ENCODE measurements at places on chromosomes 5 and 9.

DNA sequence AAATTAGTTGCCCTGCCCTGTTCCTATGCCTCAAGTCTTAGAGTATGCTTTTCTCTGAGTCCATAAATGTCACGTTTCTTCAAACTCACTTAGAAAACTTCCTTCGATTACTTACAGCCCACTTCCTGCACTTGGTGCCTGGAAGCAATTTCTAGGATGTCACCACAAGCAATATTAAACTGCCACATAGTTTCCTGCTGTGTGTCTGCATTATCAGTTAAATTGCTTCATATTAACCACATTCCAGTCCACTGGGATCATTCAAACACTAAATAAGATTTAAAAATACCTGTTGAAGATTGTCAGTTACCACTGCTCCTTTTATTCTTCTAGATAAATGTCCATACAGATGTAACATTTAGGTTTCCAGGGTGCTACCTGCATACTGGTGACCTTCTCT, 4.1 kb downstream of the DENND1A start:
- DNase-seq, result no peak

DNA sequence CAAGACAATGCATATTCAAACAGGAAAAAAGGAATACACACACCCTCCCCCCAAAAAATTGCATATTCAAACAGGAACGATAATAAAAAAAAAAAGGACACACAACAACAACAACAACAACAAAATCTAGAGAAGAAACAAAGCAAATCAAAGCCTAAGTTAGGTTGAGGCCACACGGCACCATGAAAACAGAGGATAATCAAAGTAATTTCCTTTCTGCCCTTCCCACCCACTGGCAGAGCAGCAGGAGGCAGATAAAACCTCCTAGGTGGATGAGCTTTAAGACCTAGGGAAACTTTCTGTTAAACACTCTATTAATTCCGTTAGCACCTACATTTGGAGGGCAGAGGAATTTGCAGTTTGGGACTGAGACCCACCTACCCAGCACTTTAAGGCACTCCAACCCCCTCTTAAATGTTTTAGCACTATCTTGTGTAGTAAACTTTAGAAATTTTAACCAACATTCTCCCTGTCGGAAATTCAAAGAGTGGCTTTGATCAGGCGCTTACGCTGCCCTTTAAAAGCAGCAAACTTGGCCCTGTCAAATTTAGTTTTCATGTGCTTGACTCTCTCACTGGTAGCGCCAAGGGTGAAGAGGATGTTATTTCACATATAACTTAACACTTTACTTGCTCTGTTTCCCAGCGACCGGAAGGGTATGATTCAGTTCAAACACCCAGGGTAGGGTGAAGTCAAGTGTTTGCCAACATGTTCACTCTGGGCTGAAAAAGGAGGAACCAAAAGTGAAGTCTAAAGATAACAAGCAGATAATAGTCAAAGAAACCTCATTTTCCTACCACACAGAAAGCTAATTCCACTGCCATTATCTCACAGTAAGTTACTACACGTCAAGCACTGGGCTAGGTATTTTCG, 9.2 kb downstream of the ENC1 start:
- DNase-seq, result peak; percentile 25

DNA sequence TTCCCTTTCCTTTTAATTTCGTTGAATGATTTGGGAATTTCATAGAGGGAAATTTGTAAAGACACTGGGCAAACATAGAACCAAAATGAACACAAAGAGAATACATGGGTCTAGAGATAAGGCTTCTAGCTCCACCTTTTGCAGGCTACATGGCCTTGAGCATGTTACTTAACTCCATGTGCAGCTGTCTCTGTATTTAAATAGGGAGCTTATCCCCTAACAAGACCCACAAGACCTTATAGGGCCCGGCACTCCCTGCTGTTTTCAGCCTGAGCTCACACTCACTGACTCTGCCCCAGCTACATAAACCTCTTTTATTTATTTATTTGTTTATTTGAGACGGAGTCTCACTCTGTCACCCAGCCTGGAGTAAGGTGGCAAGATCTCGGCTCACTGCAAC, 30.6 kb upstream of the TLE1 start:
- no peak for DNase-seq

DNA sequence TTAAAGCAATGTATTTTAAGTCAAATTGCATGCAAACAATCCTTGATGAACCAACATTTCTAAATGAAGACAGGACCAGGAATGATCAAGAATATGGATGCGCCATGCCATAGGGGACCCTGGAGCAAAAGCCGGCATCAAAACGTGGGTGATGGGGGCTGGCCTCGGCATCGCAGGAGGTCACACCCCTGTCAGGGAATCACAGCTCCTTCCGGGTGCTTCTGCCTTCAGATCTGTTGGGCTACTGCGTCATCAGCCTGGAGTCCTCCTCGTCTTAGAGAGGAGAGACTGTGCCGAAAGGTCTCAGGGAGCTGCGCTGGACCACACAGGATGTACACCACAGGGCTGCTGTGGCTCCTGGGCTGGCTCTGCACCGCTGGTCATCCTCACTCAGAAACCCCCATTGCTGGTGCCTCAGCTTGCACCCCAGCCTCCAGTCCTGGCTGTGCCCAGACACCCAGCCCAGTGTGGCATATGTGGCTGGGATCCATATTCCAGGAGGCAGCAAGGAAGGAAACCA, 152.9 kb upstream of the PPP1R26 start:
- no peak for DNase-seq

GRCh38 chr5:54186912-54187445, 123.4 kb downstream of the ARL15 start:
- DNase-seq, result no peak

GRCh38 chr9:135281791-135282737, 194.6 kb downstream of the OLFM1 start:
- DNase-seq, result no peak

- DNase-seq, result no peak
Observed at GRCh38 chr5:135714126-135714894, 120.2 kb upstream of the SLC25A48 start.

GRCh38 chr5:146744068-146744745, 134.3 kb downstream of the PPP2R2B start:
- DNase-seq, result no peak

DNA sequence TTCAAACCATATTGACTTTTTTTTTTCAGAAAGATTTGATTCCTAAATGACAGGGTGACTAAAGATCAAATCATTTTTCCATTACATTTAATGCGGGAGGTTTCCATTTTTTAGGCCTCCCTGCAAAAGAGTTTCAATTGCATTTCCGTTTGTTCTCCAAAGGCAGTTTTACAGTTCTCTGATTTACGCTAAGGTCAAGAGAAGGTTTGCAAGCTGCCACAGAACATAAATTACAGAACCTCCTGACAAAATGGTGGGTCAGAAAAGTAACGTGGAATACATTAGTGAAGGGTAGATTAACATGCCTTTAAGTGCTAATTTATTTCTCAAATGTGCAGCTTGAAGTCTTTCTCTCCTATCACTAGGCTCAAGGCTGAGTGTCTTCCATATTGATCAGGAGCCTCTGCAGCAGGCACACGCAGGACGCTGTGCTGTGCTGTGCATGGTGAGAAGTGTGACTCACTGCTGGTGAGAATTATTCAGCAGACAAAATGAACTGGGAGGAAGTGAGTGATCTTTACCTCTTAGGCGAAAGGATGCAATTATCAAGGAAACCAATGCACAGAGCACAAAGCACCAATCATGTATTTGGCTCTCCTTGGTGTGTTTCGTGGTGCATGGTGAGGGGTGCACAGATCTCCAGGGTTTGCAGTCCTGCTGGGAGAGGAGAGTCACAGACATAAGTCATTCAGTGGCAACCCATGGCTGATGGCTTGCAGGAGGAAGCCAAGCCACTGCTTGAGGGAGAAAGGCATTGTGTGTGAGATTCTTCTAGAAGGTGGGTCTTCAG, 136.3 kb downstream of the TENT4A start:
- DNase-seq, result no peak

DNA sequence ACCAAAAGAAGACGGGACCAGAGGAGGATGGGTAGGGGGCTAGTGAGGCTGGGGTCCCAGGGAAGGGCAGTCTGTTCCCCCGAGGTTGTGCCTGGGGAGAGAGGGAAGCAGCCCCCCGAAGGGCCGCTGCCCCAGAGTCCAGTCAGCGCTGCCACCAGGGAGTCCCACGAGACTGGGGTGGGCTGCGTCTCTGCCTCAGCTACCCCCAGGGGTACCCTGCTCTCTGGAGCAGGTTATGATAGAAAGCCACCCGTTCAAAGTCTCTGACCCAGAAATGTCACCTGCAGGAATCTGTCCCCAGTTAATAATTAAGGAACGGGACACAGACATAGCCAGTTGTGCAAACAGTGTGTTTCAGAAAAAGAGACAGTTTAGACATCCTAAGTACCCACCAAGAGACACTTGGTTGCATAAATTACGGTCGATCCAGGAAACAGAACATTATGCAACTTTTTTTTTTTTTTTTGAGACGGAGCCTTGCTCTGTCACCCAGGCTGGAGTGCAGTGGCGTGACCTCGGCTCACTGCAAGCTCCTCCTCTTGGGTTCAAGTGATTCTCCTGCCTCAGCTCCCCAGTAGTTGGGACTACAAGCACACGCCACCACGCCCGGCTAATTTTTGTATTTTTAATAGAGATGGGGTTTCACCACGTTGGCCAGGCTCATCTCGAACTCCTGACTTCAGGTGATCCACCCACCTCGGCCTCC, 10.7 kb upstream of the AGPAT2 start:
- DNase-seq, result no peak

GRCh38 chr5:171207256-171207847, 101.7 kb upstream of the TLX3 start:
- no peak for DNase-seq

- no peak for DNase-seq
Observed at GRCh38 chr5:139635191-139635590, 13.0 kb upstream of the CXXC5 start.

DNA sequence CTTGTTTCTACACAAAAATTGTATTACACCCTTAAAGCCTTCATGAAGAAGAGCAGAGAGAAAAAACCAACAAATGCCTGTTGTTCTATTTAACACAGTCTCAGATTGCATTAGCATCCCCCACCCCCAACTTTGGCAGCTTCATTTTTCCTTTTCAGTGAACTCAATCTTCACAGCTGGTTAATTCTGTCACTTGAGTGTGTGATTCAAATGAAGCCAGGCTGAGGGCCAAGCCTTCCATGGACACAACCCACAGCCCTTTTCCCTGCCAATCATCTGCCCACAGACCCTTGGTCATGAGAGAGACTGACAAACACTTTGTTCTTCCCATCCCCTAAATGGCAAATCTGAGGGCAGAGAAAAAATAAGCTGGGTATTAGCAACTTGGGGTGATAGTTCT, 217.5 kb upstream of the NMUR2 start:
- DNase-seq, result no peak

- DNase-seq, result no peak
Observed at GRCh38 chr5:7754997-7755596, 95.8 kb downstream of the CFAP90 start.

GRCh38 chr5:172147857-172148256, 40.2 kb downstream of the STK10 start:
- DNase-seq, result no peak

GRCh38 chr5:5387192-5387591, 35.3 kb upstream of the ICE1 start:
- DNase-seq, result no peak

DNA sequence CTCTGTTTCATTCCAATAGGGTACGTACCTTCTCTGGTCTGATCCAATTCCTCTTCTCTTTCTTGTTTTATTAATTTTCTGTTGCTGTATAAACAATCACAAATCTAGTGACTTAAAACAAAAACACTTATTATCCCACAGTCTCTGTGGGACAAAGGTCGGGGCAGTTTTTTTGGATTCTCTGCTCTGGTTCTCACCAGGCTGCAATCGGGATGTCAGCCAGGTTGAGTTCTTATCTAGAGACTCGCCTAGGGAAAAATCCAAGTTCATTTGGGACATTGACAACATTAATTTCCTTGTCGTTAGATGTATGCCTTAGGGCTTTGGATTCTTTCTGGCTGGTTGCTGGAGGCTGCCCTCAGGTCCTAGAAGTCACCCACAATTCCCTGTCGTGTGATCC, 430.5 kb upstream of the RORB start:
- no peak for DNase-seq

DNA sequence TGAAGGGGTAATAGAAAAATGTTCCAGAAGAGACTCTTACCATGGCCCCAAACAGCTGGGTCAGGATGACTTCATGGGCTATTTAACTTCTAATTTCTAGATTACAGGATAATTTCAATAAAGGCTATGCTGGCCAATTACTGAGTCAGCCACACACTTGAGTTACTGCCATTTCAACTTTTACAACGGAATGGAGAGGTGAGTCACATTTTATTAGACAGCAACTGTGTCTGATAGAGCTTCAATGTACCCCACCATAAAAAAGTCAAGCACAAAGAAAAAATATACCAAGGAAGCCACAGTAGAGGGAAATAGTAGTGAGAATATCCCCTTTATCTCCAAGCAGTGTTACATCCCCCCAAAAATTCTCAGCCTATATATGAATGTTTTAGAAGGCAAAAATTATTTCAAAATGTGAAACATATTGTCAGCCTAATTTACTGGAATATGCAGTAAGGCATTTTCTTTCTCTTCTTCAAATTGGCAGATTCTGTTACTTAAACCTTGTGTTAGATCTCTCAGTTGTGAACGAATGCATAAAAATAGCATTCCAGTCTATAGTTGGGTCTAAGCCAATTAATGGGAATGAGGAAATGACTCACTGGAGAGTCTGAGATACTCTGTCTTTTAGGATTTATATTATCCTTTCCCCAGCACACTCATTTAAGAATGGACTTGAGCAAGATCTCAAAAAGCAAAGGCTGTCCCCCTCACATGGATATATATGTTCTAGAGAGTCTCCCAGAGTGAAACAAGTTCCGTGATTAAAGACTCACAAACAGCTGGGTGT, 47.1 kb upstream of the RAI14 start:
- no peak for DNase-seq

DNA sequence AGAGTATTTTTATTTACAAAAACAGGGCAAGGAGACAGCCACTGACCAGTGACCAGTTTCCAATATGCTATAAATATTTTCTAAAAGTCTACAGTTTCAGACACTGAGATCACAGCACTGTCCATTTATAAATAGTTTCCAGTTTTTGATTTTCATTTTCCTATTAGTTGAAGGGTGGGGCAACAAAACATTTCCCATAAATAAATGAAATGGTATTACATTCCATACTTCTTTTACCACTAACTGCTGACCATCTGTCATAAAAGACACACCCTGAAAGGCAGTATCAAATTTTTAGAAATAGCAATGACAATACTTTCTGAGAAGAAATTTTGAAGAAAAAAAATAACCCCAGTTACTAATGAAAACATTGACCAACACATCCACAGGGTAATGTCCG, 126.7 kb downstream of the ARSB start:
- no peak for DNase-seq
